ENCODE measurements at places on chromosomes 11 and 22.

DNA sequence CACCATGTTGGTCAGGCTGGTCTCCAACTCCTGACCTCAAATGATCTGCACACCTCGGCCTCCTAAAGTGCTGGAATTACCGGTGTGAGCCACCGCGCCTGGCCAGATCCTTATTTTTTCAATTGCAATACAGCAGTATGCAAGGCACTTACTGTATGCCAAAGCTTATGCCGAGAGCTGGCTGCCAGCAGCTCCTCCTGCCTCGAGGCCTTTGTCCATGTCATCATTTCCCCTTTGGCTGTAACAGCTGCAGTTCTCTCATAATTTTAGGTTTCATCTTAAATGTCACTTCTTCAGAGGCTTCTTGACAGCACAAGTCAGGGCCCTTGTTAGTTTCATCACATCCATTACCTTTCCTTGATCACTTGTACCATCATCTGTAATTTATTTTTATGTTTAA lies 1.5 kb upstream of the SREBF2 start:
- no peak for DNase-seq

- no peak for DNase-seq
Measured at GRCh38 chr11:117427356-117427874, 99.8 kb downstream of the CEP164 start.

GRCh38 chr11:44509296-44509695 lies 56.2 kb upstream of the CD82 start:
- DNase-seq, result no peak

DNA sequence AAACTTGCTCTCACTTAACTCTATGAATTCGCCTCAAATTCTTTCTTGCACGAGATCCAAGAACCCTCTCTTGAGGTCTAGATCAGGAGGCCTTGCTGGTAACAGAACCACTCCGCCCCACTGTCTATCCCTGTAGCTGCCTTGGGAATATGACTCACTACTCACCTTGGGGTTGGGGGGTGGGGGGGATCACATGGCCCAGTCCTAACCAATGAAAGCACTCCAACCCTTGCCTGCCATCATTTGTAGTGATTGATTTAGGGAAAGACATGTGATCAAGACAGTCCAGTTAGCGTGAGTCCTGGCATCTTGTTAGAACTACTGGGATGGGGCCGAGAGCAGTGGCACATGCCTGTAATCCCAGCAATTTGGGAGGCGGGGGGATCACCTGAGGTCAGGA lies 4.8 kb upstream of the MRTFA start:
- DNase-seq, result no peak

GRCh38 chr11:76026281-76026680 lies 180.0 kb downstream of the WNT11 start:
- DNase-seq, result no peak

DNA sequence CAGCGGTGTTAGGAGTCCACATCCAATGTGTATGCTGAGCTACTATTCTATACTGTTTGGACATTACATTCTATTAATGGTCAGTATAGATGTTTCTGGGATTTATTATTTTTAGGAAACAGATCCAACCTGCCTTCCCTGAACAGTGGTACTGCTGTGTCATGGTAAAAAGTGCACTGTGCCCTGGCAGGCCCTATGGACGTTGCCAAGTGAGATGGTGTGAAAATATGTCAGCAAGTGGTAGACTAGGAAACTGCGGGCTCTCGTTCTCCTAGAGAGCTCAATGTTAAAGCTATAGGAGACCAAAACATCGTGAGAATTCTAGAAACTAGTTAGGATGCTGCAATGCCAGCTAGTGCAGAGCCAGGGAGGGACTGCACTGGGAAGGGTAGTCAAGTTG lies 26.0 kb upstream of the CYP2D6 start:
- DNase-seq, result no peak

DNA sequence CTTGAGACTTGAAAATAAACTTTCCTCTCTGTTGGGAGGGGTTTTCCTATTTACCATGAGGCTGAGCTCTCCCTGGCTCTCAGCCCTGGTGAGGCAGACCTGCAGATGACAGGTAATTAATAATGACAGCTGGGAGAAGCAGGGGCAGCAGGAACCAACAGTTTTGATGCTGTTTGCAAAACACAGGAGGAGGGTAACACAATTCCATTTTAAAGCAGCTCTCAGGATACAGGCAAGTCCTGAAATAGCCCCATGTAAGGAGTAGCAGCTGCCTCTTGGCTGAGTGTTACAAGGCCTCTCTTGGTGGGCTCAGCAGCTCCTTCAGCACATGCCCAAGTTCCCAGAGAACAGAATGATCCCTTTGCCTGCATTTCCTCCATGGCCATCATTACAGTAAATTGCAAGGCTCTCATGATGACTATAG lies 13.3 kb downstream of the PARVA start:
- no peak for DNase-seq

DNA sequence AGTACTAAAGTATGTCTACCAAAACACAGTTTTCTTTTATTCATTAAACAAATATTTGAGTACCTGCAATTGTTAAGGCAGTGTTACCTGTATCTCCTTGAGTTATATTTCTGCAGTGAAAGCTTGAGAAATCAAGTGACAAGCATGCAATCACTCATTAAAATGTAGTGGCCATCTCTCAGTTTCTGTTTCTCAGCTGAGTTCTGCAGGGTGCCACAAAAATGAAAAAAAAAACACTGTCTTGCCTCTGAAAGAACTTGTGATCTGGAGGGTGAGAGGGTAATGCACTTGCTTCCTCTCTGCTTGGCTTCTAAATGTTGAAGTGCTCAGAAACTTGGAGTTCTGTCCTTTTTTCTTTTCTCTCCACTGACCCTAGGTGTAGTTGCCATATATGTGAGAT lies 6.8 kb downstream of the QSER1 start:
- DNase-seq, result no peak

GRCh38 chr22:29103121-29103520 lies 30.3 kb downstream of the KREMEN1 start:
- no peak for DNase-seq

DNA sequence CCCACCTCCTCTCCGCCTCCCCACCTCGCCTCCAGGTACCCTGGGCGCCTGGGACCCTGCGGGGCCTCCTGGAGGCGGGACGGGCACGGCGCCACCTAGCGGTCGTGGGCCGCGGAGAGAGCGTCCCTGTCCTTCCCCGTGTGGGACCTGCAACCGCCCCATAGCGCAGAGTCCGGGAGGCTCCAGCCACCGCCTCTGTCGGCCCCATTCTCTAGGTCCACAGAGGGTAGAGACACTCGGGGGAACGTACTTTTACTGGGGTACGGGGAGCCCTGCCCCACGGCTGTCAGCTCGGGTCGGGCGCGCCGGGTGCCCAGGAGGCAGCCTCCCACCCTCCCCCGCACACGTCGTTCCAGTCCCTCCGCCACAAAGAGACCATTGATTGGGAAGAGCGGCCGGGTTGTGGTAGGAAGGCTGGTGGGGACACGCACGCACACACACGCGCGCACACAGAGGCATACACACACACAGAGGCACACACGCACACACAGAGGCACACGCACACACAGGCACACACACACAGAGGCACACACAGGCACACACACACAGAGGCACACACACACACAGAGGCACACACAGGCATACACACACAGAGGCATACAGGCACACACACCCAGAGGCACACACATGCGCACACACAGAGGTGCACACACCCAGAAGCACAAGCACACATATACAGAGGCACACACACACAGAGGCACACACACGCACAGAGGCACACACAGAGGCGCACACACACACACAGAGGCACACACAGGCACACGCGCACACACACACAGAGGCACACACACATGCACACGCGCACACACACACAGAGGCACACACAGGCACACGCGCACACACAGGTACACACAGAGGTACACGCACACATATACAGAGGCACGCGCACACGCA lies 12.6 kb upstream of the NECTIN1 start:
- no peak for DNase-seq

- no peak for DNase-seq
Measured at GRCh38 chr11:16469968-16470367, 113.6 kb upstream of the SOX6 start.

GRCh38 chr11:24253237-24253760 lies 243.6 kb upstream of the LUZP2 start:
- DNase-seq, result no peak

GRCh38 chr22:19574247-19574646 lies 50.0 kb upstream of the CLDN5 start:
- no peak for DNase-seq

DNA sequence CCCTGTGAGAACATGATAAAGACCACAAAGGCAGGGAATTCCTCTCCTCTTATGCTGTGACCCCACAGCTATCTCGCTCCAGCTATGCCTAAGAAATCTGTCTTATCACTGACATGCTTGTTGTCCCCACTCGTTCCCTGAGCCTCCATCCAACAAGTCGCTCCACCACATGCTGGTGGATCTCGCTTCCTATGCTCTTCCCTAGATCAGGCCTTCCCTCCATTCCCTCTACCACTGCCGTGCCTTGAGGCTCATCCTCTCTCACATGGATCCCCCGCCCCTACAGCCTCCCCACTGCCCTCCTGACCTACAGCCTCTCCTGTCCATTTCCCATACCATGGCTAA lies 1.4 kb upstream of the DGAT2 start:
- no peak for DNase-seq

- DNase-seq, result no peak
Measured at GRCh38 chr22:48488149-48488551, 1339.5 kb downstream of the BRD1 start.

DNA sequence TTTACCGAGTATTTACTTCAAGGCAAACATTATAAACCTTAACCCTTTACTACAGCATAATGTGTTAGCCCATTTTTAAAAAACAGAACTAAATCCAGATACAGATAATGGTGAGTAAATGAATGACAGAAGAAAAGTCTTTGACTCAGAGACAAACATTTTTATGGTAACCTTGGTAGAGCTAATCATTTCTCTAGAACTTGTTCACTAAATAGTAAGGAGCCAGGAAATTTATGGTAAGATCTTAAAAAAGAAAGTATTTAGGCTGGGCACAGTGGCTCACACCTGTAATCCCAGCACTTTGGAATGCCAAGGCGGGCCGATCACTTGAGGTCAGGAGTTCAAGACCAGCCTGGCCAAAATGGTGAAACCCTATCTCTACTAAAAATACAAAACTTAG lies 11.5 kb upstream of the FUT4 start:
- no peak for DNase-seq

GRCh38 chr22:17472932-17473331 lies 90.4 kb upstream of the SLC25A18 start:
- DNase-seq, result no peak

GRCh38 chr11:1195682-1196515 lies 27.0 kb upstream of the MUC5B start:
- DNase-seq, result no peak

DNA sequence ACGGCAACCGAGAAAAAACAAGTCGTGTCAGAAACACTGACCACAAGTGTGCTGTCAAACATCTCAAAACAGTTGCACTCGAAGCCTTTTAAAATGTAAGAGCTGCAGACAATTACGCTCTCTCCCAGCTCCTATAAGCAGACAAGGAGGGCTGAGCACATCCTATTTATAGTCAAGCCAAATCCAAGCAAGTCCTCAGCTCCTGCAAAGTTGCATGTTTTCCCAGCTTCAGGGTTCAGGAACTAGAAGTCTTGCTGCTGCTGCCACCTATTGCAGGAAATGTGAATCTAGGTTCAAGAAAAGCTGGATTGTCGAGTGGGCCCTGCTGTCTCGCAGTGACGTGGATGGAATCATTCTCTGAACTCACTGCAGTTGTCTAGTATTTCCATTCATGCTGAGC lies 15.5 kb downstream of the EFCAB6 start:
- no peak for DNase-seq

DNA sequence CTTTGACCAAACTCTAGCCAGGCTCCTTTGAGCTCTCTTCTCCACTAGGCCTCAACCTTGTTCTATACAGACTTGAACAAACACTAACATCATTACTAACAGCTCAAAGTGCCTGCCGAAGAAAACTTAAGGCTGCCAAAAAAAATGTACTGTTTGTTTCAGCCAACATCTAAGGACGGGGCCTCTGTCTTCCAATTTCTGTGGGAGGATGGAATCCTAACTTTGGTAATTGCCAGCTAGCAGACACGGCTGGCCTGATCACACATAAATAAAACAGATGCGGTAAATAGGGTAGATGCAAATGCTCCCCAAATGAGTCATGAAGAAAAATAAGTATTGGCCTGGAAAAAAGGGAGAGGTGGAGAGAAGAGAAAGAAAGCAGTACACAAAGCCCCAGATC lies 394.3 kb downstream of the TMEM135 start:
- DNase-seq, result no peak

GRCh38 chr11:63998558-63999348 lies 12.5 kb downstream of the OTUB1 start:
- DNase-seq, result no peak
